ENCODE measurements at places on chromosomes 5 and 9.

DNA sequence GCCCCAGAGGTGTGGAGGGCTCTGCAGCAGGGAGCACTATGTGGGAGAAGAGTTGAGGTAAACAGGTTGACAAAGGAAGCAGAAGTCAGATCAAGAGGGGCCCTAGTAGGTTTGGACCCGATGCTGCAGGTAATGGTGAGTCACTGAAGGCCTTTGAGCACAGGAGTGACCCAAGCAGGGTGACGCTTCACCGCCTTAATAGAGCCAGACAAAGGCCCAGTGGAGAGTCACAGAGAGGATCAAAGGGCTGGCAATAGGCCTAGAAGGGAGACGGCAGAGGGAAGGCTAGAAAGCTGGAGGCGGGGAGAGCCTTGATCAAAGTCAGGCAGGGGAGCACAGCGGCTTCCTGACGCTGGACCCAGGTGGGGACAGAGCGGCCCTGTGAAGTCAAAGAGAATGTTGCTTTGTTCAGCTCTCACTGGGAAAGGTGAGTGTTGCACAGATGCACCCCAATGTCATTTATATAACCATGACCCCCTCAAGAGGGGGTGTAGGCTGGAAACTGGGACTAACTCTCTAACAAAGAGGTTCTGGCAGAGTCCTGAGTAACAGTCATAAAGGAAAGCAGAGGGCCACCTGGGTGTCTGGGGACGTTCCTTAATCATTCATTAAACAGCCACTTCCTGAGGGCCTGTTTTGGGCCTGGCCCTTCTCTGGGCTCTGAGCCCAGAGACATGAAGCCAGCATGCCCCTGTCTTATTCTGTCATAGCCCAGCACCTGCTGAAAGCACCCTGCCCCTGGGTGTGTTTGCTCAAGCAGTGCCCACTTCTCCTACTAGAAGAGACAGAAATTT lies 9.8 kb upstream of the CPLX2 start:
- no peak for DNase-seq

DNA sequence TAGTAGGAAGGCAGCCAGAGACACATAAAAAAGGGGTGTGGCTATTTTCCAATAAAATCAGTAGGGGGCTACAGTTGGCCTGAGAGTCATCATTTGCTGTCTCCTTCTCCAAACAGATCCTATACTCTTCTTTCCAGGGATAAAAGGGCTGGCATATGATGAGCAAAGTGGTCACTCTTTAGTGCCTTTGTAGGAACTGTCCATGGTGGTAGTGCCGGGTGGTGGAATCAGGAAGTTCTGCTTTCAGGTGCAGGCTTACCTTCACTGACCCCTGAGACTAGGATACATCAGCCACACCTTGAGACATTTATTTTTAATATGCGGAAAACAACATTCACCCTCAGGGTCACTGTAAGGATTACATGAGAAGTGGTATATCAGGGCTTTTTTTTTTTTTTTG lies 80.8 kb downstream of the ASTN2 start:
- no peak for DNase-seq

GRCh38 chr5:67483453-67484030 lies 286.9 kb upstream of the CD180 start:
- no peak for DNase-seq

- no peak for DNase-seq
These were observed 2019.9 kb downstream of the MAT2B start for GRCh38 chr5:165525271-165525670.

DNA sequence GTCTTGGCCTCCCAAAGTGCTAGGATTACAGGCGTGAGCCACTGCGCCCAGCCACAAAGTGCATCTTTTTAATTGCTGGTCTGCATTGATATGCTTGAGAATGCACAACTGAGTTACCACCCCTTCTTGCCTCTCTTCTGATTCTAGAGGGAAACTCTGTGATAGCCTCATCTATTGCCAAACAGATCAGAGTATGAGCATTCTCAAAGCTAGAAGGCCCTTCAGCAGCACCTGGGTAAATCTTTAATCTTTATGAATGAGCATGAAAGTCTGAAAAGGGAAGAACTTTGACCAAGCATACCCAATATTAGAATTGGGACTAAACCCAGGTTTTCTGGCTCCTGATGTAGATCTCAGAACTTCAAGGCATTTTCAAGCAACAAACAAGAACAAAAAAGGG lies 298.3 kb upstream of the TNC start:
- DNase-seq, result no peak

- DNase-seq, result no peak
These were observed 112.7 kb downstream of the RORB start for GRCh38 chr9:74609671-74610405.

- DNase-seq, result no peak
These were observed 577 bp upstream of the CCDC112 start for GRCh38 chr5:115297031-115297430.

DNA sequence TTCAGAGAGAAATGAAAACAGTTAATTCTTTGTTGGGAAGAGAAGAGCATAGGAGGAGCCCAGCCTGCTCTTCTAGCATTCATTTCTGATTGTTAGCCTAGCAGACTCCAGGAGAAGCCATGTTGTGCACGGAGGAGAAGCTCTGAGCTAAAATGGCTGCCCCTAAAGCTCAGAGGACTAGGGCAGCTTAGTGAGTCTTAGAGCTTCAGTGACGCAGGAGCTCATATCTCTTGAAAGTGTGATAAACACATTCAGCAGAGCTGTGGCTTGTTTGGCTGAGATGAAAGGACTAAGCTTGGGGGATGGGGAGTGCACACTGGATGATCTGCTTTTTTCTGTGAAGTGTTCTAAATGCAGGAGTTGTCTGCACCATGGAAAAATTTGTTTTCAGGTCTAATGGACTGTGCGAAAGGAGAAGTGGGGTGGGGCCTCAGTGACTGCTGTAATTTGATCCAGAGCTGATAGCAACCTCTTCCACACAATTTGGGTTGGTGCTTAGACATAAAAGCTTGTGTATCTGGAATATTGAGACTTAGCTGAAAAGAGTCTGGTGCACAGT lies 58.5 kb downstream of the ZNF462 start:
- no peak for DNase-seq

GRCh38 chr5:97107318-97107717 lies 35.1 kb downstream of the LIX1 start:
- no peak for DNase-seq
